ENCODE measurements at places on chromosomes 4 and X.
A peak's percentile ranks its signal among the peaks of the same experiment; 100 is the strongest.

DNA sequence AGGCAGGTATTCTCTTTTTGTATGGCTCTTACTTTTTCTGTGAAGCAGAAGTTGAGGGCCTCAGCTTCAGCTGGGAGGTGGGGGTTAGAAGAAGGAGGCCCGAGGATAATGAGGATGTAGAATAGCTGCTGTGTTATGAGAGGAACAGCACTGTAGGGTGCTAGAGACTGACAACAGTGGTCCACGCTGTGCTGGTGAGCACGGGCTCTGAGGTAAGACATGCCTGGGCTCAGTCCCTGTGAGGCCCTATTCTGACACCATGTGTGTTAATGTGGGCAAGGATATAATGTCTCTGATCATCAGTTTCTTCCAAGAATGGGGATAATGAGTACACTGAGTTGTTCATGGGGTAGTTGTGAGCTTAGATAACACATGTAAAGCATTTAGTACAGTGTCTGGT is 55.3 kb upstream of the SFRP2 start:
- no peak for DNase-seq

- DNase-seq = no peak
Observed at GRCh38 chr4:54723820-54724219, 66.1 kb downstream of the KIT start.

DNA sequence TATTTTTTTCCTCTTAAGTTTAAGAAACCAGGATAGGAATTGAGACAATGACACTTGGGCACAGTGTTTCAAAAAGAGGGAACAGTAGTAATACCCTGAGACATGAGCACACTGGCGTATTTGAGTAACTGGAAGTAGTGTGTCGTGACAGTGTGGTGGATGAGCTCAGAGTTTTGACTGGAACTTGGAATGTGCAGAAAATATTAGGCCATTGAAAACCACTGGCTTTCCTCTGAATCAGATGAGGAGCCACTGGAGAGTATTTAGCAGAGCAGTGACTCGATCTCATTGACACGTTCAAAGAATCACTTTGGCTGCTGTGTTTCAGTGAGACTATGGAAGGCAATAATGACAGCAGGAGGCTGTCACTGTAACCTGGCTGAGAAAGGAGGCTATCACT is 1531.2 kb downstream of the STIM2 start:
- peak; percentile 49 for DNase-seq

- DNase-seq = peak; percentile 10
Observed at GRCh38 chr4:25031077-25031621, 403 bp upstream of the LGI2 start.

GRCh38 chr4:40722576-40723161 is 27.1 kb upstream of the NSUN7 start:
- no peak for DNase-seq

DNA sequence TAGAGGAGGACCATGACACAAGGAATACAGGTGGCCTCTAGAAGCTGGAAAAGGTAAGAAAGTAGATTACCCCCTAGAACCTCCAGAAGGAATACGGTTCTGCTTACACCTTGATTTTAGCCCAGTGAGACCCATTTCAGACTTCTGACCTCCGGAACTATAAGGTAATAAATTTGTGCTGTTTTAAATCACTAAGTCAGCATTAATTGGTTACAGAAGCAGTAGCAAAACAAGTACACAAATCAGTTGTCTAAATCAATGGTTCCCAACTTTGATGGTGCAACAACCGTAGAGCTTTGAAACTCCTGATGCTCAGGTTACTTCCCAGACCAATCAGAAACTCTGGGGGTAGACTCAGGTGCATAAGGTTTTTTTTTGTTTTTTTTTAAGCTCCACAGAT is 113.6 kb downstream of the RTL9 start:
- no peak for DNase-seq

All from fibroblast of skin of abdomen (primary cell).